GM06990 (cell line): ENCODE measurements at places on chromosomes 7 and 10.

- DNase-seq, result no peak
These were observed 655.1 kb upstream of the FOXK1 start for GRCh38 chr7:4026941-4027486.

DNA sequence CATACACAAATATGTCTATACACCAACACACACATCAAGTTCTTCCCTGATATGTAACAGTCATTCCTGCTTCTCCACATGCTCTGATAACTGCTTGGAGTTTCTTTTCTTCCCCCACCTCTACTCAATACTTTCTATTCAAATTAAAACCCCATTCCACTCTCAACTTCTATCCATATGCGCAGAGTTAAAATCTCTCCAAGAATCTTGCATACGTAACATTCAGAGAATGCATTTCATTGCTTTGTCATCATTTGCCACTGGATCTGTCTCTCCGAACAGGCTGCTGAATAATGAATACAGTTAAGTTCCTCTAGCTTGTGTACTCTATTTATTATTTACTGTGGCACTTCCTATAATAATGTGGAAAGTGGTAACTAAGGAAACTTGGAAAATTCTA is 68.8 kb downstream of the DGKB start:
- DNase-seq, result no peak

GRCh38 chr7:43113622-43114457 is 1.4 kb downstream of the HECW1 start:
- DNase-seq, result no peak

GRCh38 chr7:39051707-39052106 is 74.0 kb downstream of the POU6F2 start:
- DNase-seq, result no peak

DNA sequence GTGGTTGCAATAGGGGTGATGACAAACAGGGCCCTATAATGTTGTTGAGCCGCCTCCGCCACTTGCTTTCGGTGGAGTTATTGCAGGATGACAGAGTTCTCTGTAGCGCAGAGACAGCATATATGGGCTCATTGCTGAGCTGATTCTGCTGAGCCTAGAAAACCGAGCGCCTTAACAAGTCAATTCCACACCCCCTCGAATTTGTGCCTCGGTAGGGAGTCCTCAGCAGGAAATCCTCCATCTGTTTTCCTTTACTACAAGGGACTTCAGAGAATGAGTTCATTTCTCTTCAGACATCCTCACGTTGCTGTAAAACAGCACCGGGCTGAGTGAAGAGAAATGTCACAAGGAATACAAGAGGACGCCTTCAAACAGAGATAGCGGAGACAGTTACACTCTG is 90.7 kb upstream of the KIAA1217 start:
- no peak for DNase-seq

- peak; percentile 76 for DNase-seq
These were observed 10.7 kb downstream of the ESYT2 start for GRCh38 chr7:158818325-158819213.
